COR-L47 (cell line): ENCODE measurements at places on chromosomes 5 and 9.

GRCh38 chr5:172776235-172776594 is 5.2 kb upstream of the DUSP1 start:
- DNase-seq = no peak

- DNase-seq = peak; percentile 23
These were observed 121.7 kb upstream of the PITX1 start for GRCh38 chr5:135155616-135156214.

GRCh38 chr5:159448-160172 is 31.7 kb upstream of the LRRC14B start:
- DNase-seq = no peak

GRCh38 chr9:124973807-124974206 is 32.9 kb upstream of the GOLGA1 start:
- no peak for DNase-seq
